ENCODE measurements at places on chromosomes 4 and X. TPM values are rescaled to one million over a fixed set of nuclear protein-coding genes. Genes with fewer than 3 reads are reported as not detected.

DNA sequence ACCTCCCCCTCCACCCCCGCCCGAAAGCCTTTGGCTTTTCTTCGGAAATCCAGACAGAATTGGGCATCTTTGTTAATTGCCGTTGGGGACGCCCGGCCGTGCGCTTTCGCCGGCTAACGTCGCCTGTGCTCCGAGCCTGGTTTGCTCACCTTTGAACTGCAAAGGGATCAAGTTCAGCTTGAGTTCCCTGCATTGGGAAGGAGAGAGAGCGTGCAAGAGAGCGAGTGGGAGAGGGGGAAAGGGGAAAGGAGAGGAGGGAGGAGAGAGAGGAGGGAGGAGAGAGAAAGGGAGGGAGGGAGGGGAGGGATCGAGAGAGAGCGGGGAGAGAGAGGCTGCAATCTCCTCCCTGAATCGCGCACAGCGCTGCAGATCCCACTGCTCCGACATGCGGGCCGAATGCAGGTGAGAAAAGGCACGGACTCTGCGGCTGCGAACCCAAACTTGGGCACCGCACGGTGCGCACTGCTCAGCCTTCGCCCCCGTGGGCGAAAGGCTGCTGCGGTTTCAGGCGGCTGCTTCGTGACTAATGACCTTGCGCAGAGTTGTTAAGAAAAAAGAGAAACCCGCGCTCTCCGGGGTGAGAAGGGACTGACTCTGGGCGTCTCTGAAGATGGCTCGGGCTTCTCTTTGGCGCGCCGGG lies at the start of gene PCDH7:
PCDH7 (plus strand) TSS at position 349 of the 640 bp plus-strand sequence. CDS start 1,054 bp downstream, outside the sequence.
- H3K4me1 ChIP-seq: peaks cover 46% of the 10 kb centered on the region
- no peak for DNase-seq
- peak within 1 kb of the TSS; percentile 60 for H3K4me3 ChIP-seq
- H3K27me3 ChIP-seq: peaks cover 63% of the 10 kb centered on the region
- H3K27ac ChIP-seq: no peak within 1 kb of the TSS
- H3K36me3 ChIP-seq: no peaks in the 10 kb centered on the region

The MGAT4D gene
- total RNA-seq: not detected

DNA sequence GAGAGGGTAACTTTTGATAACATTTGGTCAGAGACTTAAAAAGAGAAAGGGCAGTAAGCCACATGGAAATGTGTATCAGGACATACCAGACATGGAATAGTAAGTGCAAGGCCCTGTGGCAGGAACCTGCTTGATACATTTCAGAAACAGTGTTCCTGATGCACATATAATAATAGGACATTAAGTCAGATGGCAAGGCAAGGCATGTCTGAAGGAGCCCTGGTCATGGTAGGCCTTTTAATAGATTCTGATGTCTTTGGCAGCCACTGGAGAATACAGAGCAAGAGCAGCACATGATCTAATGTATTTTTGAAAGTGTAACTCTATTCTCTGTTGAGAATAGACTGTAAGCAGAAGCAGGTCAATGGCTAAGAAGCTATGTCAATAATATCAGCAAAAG lies 279.7 kb downstream of the CAMK2D start:
- no peaks in the 10 kb centered on the region for H3K27me3 ChIP-seq
- no peak overlapping the region for H3K27ac ChIP-seq
- H3K4me1 ChIP-seq: no peaks in the 10 kb centered on the region
- no peak overlapping the region for H3K4me3 ChIP-seq

The HTR2C gene
- not detected for total RNA-seq

The TMPRSS11B gene
- not detected for total RNA-seq

The LRP2BP gene
- 1.5 TPM for total RNA-seq

DNA sequence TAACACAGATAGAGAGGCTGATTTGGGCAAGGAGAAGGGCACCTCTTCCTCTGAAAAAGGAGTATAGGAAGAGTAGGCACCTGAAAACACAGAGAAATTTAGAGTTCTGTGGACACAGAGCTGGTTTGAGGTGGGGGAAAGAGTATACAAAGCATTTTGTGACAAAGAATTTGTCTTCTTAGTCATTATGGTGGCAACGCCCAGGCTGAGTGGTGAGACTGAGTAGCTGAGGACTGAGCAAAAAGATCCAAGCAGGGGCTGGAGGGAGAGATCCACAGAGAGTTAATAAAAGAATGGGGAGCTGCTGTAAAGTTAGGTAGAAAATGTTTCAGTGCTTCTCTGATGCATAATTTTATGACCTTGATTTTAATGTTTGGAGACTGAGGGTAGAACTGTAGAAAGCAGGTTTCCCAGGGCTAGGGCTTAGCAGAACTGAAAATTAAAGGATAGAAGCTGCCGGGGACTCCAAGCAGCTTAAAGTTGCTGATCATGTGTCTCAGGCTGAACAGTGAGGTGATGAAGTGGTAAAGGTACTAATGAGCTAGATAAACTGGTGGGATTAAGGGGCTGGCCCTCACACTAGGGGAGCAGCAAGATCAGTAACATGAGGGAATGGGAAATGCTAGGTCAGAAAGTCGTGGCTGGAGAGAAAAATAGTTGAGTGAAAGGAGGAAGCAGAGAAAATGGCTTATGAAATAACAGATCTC lies 118.9 kb downstream of the CEP44 start:
- H3K4me1 ChIP-seq: no peaks in the 10 kb centered on the region
- H3K36me3 ChIP-seq: no peaks in the 10 kb centered on the region
- H3K4me3 ChIP-seq: no peak overlapping the region
- H3K27ac ChIP-seq: no peak overlapping the region
- H3K27me3 ChIP-seq: no peaks in the 10 kb centered on the region

Measured in lower lobe of right lung (tissue), 2 donors.